ENCODE measurements at places on chromosomes 5 and 9.

DNA sequence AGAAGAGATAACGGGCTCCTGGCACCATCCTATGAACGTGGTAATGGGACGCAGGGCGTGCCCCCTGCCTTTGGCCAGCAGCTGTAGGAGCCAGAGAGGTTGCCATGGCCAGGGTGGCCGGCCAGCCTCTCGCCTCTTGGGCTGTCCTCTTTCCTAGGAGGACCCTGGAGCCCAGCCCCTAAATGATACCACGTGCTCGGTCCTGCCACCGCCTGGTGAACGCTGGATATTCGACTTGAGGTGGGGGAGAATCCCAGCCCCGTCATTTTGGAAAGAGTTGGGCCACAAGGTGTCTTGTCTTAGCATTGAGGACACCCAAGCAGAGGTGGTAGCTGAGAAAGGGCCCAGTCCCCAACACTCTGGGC lies 391 bp upstream of the NRG2 start:
- H3K4me1 ChIP-seq = peaks cover 36% of the 10 kb centered on the region
- no peak for DNase-seq
- no peaks in the 10 kb centered on the region for H3K36me3 ChIP-seq
- H3K4me3 ChIP-seq = peak overlapping the region; percentile 84
- H3K27me3 ChIP-seq = peaks cover 55% of the 10 kb centered on the region

GRCh38 chr9:89815061-89815902 lies 210.5 kb downstream of the GADD45G start:
- H3K4me1 ChIP-seq = peaks cover 42% of the 10 kb centered on the region
- peaks cover 4% of the 10 kb centered on the region for H3K27me3 ChIP-seq
- H3K4me3 ChIP-seq = no peak overlapping the region
- DNase-seq = no peak
- peak overlapping the region; percentile 96 for H3K27ac ChIP-seq

DNA sequence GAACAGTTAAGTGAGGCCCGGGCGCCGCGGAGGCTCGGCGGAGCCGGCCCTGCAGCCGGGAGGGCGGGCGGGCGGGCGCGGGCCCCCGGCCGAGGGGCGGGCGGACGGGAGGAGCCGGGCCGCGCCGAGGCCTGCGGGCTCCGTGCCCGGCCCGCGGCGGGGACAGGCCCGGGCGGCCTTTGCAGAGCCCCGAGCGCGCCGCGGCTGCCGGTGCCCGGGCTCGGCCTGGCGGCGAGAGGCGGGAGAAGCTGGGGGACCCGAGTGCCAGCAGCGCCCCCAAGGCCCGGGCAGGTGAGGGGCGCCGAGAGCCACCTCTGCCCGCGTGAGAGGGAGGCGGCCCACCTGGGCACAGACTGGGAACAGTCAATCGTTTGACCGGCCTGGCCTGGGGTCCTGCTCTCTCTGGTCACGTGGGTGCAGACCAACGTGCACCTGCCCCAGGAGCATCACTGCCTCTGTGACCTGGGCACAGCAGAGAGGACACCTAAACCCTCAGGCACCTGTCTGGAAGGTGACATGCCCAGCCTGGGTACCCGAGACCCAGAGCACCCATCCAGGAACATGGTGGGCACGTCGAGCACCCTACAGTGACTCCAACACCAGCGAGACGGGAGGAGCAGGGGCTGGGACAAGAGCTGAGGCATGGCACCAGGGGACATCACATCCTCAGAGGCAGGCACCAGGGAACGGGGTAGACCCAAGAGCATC lies 531 bp downstream of the MVB12B start:
- H3K36me3 ChIP-seq = peaks cover 1% of the 10 kb centered on the region
- DNase-seq = no peak
- H3K4me3 ChIP-seq = peak overlapping the region; percentile 78
- peaks cover 35% of the 10 kb centered on the region for H3K4me1 ChIP-seq
- H3K27ac ChIP-seq = peak overlapping the region; percentile 63
- H3K27me3 ChIP-seq = peaks cover 6% of the 10 kb centered on the region

GRCh38 chr9:90169490-90169889 lies 473.1 kb downstream of the DIRAS2 start:
- no peak for DNase-seq
- H3K4me3 ChIP-seq = no peak overlapping the region
- H3K27me3 ChIP-seq = no peaks in the 10 kb centered on the region
- H3K27ac ChIP-seq = no peak overlapping the region
- peaks cover 2% of the 10 kb centered on the region for H3K4me1 ChIP-seq

DNA sequence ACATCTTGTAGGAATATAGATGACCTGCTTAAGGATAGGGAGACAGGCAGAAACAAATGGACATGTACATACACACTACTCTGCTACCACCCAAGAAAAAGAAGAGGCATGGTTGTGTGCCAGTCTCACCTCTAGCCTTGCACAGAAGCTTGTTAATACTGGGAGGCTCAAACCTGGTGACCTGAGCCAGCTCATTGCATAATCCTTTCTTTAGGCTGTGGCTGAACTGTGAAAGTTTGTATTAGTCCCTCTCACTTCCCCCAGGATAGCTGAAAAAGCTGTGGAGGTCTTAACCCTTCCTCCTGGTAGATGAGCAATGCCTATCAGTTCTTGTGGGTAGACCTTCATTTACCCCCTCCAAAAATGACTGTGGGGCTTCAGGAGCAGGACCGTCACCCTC lies 28.7 kb downstream of the TPD52L3 start:
- H3K36me3 ChIP-seq = no peaks in the 10 kb centered on the region
- H3K4me1 ChIP-seq = peaks cover 3% of the 10 kb centered on the region
- peaks cover 11% of the 10 kb centered on the region for H3K27me3 ChIP-seq
- no peak overlapping the region for H3K4me3 ChIP-seq
- no peak overlapping the region for H3K27ac ChIP-seq

GRCh38 chr5:74875994-74876791 lies 10.0 kb upstream of the FAM169A start:
- H3K27ac ChIP-seq = no peak overlapping the region
- H3K4me1 ChIP-seq = no peaks in the 10 kb centered on the region
- no peak for DNase-seq
- no peaks in the 10 kb centered on the region for H3K36me3 ChIP-seq

DNA sequence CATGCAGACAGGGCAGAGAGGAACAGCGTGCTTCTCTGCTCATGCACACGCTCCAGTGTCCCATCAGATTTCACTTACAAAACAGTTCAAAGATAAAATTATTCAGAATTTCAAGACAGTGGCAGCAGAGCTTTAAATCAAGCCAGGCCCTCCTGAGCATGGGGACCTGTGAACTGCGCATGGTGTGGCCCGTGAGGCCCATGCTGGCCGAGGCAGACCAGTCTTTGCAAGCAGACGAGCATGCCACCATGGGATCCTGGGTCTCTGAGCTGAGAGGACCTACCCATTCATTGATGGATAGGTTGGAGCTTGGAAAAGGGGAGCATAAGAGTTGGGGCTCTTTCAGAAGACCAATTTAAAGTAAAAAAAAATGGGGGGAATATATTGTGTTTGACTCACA lies 35.0 kb upstream of the SAP30L start:
- no peak overlapping the region for H3K4me3 ChIP-seq
- H3K4me1 ChIP-seq = peaks cover 1% of the 10 kb centered on the region
- peaks cover 14% of the 10 kb centered on the region for H3K36me3 ChIP-seq

DNA sequence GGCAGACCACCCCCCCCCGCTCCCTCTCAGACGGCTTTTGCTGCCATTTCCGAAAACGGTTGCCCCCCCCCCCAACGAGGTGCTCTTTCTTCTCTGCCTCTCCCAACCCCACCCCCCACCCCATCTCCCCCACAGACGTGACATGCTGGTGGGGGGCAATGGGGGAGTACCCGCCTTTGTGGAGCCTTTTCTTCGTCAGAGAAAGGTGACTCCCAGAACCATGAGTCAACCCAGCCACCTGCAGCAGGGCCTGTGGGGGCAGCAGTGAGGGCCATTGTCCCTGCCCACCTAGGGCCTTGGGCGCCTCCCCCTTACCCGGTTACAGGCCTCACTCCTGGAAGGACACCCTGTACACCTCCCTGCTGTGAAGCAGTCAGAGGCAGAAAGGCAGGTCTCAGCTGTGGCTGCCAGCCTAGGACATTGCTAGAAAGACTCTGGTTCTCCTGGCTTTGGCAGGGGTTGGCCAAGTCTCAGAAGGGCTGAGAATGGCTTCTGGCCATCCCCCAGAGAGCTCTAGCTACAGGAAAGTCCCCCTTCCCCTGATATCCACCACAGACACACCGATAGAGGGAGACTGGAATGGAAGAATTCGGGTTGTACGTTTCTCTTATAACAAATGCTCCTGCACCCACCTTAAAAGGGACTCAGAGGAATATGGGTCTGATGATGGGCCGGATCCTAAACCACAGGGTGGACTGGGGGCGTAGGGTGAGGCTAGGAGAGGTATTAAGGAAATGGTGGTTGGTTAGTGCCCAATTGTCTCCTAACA lies 2.2 kb downstream of the DNAJB5 start:
- peak overlapping the region; percentile 89 for H3K27ac ChIP-seq
- no peaks in the 10 kb centered on the region for H3K27me3 ChIP-seq
- peaks cover 66% of the 10 kb centered on the region for H3K4me1 ChIP-seq
- peaks cover 6% of the 10 kb centered on the region for H3K36me3 ChIP-seq

DNA sequence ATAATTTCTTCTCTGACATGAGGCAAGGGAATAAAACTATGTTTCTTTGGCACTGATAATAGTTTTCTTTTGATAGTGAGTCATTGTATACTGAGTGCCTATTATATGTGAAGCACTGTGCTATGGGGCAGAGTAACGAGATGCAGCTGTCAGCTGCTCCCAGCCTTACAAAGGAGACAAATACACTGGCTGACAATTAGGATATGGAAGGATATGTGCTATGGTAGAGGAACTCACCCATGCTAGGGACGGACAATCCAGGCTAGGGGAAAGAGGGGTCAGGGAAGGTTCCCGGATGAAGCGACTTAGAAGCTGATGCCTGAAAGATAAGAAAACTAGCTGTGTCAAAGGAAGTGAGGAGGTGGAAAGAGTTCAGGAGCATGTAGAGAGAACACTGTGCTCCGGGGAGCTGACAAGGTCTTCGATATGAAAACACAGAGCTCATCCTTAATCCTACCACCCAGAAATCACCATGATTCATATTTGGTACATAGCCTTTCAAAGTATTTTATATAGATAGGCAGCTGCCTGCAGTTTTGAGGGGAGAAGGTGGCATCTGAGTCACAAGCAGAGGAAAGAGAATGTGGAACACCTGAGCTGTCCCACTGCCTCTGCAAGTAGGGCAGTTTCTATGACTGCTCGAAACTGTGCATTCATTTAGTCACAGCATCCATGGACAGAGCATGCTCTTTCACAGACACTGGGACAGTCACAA lies 12.1 kb downstream of the BSPRY start:
- H3K36me3 ChIP-seq = no peaks in the 10 kb centered on the region
- no peak for DNase-seq
- H3K4me1 ChIP-seq = no peaks in the 10 kb centered on the region
- H3K27me3 ChIP-seq = no peaks in the 10 kb centered on the region
- H3K27ac ChIP-seq = no peak overlapping the region

DNA sequence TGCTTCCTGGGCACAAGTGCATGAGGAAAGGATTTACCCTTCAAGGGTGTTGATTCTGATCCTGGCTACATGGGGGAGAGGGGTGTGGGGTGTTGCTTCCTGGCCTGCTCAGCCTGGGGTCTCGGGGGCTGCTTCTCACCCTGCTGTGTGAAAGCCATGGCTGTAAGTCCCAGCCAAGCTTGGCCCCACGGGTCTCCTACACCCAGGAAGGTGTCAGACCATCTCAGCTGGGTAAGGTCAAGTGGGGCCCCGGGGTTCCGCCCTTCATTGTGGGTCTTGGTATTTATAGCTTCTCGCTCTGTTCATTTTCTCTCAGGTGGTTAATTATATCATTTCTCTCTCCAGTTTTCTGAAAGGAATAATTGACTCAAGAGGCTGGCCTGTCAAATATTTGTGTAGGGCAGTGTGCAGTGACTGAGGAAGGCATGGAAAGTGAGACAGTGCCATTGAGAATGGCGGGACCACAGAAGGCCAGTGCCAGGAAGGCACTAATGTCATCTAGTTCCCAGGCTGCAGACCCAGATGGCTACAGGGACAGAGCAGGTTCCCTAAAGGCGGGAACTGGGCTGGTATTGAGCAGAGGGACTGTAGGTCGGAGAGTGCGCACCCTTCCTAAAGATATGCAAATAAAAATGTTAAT lies 126.0 kb downstream of the FOXD1 start:
- no peak for DNase-seq
- no peaks in the 10 kb centered on the region for H3K36me3 ChIP-seq
- no peak overlapping the region for H3K4me3 ChIP-seq

DNA sequence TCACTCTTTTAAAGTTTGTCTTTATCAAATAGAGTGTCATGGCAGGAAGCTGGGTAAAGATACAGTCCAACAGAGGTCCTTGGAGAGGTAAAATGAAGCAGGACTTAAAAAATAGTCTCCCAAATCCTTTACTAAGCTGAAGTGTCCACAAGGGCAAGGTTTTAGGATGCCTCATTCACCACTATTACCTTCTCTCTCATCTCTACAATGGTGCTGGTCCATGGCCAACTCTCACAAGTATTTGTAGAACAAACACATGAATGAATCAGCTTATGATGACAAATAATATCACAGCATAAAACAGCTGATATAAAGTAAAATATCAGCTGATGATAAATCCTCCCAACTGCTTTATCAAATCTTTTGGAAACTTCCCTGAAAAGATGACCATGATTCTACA lies 162.3 kb upstream of the ZNF462 start:
- no peak overlapping the region for H3K27ac ChIP-seq
- H3K27me3 ChIP-seq = no peaks in the 10 kb centered on the region
- H3K4me3 ChIP-seq = no peak overlapping the region
- no peaks in the 10 kb centered on the region for H3K36me3 ChIP-seq
- H3K4me1 ChIP-seq = no peaks in the 10 kb centered on the region

- no peak overlapping the region for H3K4me3 ChIP-seq
- H3K27me3 ChIP-seq = no peaks in the 10 kb centered on the region
- no peaks in the 10 kb centered on the region for H3K36me3 ChIP-seq
- no peak for DNase-seq
- no peak overlapping the region for H3K27ac ChIP-seq
These were observed 15.6 kb upstream of the NREP start for GRCh38 chr5:111772456-111773122.

GRCh38 chr5:32030686-32031085 lies 143.4 kb downstream of the GOLPH3 start:
- no peak for DNase-seq
- H3K27me3 ChIP-seq = peaks cover 10% of the 10 kb centered on the region
- no peak overlapping the region for H3K27ac ChIP-seq
- no peaks in the 10 kb centered on the region for H3K4me1 ChIP-seq

DNA sequence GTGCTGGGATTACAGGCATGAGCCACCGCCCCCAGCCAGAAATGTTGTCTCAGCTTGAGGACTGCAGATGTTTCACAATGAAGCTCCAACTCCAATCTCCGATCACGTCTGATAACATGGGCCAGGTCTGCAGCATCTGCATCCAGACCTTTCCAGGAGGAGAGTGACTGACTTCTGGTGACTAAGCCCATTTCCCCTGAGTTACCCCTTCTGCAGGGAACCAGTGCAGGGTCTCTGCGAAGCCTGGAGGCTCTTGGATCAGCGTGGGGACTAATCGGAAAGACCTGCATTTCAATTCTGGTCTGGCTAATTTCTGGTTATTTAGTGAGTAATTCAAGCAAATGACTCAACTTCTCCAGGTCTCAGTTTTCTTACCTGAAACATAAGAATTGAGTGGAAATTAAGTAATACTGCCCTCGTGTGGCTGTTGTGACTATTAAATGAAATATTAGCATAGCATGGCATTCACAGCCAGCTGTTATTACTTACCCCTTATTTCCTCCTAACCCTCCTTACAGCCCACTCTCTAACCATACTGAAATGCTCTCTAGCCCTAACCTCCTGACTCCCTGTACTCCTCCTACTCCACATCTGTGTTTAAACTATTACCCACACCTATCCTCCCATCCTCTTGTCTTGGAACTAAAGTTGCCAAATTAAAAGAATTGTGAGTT lies 2.2 kb upstream of the GNPDA1 start:
- DNase-seq = peak; percentile 54
- no peaks in the 10 kb centered on the region for H3K27me3 ChIP-seq
- peaks cover 4% of the 10 kb centered on the region for H3K36me3 ChIP-seq
- H3K27ac ChIP-seq = peak overlapping the region; percentile 95
- peak overlapping the region; percentile 4 for H3K4me3 ChIP-seq
- H3K4me1 ChIP-seq = peaks cover 43% of the 10 kb centered on the region

Data from stimulated activated naive B cell treated with anti-CD40 and anti-IgM and Interleukin-4, amounts not matched to agents 10 μg/mL and 1 μg/mL and 100 μg/mL, for 72 hours (primary cell).